ENCODE measurements at places on chromosomes 6 and 20.

DNA sequence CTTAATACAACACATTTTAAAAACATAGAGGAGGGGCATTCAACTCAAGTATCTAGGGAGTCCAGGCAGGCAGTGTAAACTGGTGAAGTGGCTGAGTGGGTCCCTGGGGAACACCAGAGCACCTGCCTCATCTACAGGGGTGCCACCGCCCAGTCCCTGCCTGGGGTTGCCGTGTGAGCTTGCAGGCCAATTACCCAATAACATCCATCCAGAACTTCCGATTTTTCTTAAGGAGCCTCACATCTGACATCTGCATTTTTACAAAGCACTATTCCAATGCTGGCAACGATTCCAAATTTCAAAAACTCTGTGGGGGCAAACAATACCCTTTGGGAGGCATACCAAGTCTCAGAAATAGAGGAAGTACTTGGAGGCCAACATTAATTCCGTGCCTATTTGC lies 288.4 kb upstream of the TSHZ2 start:
- DNase-seq: no peak

- no peak for DNase-seq
These were observed 100.3 kb downstream of the REV3L start for GRCh38 chr6:111382476-111383294.

- DNase-seq: no peak
These were observed 1.5 kb upstream of the GNRH2 start for GRCh38 chr20:3041854-3042409.

DNA sequence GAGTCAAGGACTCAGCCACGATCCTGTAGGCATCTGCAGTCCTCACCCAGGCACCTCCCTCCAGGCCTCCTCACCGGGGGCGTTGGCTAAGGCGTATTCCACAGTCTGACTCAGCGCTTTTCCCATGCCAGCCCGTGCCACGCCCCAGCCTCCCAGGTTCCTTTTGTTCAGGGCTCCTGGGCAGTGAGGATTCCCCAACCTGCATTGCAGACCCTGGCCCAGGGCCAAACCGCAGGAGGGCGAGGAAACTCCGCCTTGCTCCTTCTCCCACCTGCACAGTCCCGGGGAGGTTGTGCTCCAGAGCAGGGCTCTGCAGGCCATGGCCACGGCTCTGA lies 202.8 kb upstream of the CST7 start:
- no peak for DNase-seq

- no peak for DNase-seq
These were observed 855 bp upstream of the WFDC5 start for GRCh38 chr20:45115829-45116228.

GRCh38 chr20:41510224-41510623 lies 108.0 kb downstream of the CHD6 start:
- no peak for DNase-seq

DNA sequence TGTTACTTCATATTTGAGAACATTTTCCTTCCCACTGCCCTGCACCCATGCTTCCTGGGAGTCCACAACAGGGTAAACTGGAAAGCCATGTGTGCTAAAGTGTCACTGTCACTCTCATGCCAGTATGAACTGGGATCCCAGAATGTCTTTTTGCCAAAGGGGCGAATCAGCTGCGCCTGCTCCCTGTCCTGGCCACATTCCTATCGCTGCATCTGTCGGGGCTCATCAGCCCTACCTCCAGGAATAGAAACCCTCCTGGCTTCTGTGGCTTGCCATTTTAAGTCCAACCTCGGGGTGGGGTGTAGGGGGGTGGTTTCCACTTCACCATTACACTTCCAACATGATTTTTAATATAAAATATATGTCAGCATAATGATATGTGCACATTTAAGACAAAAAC lies 933 bp downstream of the KLHL31 start:
- DNase-seq: no peak

GRCh38 chr20:17023036-17023435 lies 203.8 kb upstream of the PCSK2 start:
- no peak for DNase-seq

DNA sequence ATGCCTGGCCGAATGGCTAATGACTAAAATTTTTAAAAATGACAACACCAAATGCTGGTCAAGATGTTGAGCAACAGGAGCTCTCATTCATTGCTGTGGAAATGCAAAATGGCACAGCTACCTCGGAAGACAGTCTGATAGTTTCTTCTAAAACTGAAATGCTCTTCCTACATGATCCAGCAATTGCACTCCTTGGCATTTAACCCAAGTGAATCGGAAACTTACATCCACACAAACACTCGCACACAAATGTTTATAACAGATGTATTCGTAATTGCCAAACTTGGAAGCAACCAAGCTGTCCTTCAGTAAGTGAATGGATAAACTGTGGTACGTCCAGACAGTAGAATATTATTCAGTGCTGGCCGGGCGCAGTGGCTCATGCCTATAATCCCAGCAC lies 56.4 kb upstream of the NCOA3 start:
- no peak for DNase-seq

- no peak for DNase-seq
These were observed 775.8 kb upstream of the FLRT3 start for GRCh38 chr20:15113144-15113773.

- no peak for DNase-seq
These were observed 97.4 kb downstream of the PHACTR1 start for GRCh38 chr6:12814015-12814414.

GRCh38 chr6:165186441-165187205 lies 122.8 kb downstream of the C6orf118 start:
- no peak for DNase-seq

DNA sequence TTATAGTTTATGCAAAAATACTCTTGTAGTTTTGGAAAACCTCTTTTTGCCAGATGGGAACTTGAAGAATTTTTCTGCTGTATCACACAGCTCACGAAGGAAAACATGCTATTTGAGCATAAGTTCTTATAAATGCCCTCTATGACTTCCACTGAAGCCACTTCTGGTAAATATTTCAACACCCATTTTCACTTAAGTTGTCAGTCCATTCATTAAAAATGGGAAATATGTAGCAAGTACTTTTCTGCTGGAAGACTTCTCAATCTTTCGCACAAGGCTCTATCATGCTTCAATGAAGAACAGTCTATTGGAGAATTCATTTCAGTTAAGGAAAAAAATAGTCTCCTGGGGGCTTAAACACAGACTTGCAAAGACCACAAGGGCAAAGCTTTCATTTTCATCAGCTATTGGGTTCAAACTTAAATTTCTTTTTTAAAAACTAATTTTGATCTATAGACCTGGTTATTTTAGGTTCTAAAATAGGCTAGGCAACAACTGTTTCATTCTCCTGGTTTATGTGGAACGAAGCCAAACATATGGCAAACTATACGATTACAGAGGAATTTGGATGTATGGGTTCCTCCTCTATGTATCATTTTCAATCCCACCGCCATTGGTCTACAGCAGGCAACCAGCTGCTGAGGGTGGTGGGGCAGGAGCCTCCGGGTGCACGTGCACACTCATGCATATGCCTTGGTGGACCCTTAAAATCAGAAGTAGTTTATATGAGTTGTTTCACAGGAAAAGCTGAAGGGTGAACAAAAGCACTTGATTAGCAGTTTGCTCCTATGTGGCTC lies 38.7 kb downstream of the LAMA4 start:
- no peak for DNase-seq

DNA sequence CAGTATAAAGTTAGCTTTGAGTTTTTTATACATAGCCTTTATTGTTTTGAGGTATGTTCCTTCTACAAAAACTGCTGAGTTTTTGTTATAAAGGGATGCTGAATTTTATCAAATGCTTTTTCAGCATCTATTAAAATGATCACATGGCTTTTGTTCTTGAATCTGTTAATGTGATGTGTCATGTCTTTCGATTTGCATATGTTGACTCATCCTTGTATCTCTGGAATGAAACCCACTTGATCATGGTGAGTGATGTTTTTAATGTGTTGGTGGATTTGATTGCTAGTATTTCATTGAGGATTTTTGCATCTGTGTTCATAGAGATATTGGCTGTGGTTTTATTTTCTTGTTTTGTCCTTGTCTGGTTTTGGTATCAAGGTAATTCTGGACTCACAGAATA lies 24.7 kb upstream of the BLCAP start:
- DNase-seq: no peak

DNA sequence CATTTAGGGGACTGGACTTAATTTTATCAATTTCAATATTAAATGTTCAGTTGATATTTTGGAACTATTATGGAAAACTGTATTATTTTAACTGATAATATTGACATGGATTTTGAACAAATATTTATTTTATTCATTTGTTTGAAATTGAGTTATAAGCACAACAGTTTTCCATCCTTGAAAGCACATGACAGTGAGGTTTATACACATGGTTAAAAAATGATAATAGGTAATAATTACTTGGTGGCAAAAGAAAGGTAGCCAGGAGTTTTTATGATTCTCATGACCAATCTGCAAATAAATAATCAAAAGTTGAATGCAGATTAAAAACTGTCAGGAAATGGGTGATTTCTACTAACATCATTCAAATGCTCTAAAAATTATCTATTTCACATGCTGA lies 113.6 kb downstream of the C6orf58 start:
- DNase-seq: no peak

GRCh38 chr20:6732001-6732447 lies 35.5 kb upstream of the BMP2 start:
- no peak for DNase-seq

DNA sequence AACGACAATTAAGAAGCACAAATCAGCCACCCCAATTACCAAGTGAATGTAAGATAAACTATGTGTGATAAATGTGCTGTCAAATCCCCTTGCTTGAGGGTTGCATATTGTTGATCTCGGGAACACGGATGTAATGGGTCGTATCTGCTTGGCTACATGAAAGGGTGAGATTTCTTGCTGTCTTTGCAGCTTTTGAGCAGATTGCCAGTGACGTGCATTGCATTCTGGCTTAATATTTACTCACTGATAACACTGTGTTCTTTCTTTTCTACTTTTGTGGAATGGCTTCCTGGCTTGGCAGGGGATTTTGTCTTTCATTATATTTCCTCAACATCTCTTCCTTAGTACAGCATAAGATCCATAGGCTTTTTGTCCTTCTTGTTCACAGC lies 10.5 kb upstream of the FAM210B start:
- DNase-seq: no peak

DNA sequence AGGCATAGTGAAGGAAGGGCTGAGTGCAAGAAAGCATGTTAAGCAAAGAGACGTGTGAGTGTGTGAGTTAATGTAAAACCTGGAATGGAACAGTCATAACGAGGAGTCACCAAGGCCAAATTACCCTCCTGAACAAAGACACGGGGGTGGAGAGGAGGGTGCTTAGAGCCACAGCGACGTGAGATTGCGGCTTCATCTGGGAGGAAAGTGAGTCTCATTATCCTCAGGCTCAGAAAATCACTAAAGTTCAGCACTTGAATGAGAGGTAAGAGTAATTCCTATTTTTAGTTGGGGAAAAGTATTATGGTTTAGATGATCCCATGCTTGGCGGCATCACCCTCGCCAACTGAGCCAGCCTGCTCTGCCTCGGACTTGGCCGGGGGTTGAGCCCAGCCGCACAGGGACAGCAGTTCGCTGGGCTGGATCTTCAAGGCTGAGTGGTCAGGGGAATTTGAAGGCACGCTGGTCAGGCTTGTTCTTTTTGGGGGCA lies 136.6 kb downstream of the DTNBP1 start:
- no peak for DNase-seq

GRCh38 chr20:50318710-50319109 lies 128.1 kb downstream of the CEBPB start:
- DNase-seq: no peak

- DNase-seq: no peak
These were observed 2.2 kb downstream of the ADISSP start for GRCh38 chr20:3765171-3765882.

DNA sequence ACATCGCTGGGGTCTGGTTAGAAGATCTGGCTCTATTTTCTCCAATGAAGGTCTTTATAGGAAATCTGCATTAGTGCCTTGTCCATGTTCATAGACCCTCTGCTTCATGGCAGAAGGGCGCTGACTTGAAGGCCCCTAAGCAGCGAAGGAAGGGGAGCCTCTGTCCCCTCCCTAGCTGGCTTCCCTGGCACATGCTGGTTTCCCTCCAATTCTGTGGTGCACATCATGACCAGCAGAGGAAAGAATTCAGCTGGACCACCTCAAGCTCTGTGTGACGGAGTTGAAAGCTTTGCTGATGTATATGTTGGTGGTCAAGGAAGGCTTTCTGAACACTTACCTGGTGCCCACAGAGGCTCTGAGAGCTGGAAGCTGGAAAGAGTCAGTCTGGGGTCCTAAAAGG lies 129.7 kb upstream of the MYLIP start:
- DNase-seq: no peak

DNA sequence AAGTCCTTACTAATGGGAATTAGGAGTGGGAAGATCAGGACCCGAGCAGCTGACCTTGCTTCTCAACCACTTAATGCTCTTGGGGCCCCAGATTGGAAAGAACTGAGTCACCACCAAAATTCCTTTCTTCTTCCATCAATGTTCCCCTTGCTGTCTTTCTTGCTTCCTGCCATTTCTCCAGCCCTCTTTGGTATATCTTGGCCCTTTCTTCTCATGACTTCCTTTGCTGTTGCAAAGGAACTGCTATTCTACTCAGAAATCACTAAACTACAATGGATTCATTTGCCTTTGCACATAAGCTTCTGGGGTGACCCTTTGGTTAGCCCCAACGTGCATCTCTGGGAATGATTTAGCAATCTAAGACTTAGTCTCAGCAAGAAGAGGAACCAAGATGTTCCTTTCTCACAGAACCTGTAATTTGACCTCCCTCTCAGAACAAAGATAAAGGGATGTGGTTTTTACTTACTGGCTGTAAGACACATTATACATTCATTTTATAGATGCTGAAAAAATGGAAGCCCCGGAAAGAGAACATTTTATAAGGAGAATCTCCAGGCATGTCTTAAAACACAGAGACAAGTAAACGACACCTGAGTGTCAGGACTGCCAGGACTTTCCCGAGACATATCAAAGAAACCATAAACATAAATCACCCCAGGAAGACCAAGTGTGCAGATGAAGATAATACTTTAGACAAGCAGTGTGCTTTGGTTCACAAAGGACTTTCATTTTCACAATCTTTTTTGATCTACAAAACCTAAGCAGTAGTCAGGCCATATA lies 99.0 kb upstream of the TNFAIP3 start:
- no peak for DNase-seq

DNA sequence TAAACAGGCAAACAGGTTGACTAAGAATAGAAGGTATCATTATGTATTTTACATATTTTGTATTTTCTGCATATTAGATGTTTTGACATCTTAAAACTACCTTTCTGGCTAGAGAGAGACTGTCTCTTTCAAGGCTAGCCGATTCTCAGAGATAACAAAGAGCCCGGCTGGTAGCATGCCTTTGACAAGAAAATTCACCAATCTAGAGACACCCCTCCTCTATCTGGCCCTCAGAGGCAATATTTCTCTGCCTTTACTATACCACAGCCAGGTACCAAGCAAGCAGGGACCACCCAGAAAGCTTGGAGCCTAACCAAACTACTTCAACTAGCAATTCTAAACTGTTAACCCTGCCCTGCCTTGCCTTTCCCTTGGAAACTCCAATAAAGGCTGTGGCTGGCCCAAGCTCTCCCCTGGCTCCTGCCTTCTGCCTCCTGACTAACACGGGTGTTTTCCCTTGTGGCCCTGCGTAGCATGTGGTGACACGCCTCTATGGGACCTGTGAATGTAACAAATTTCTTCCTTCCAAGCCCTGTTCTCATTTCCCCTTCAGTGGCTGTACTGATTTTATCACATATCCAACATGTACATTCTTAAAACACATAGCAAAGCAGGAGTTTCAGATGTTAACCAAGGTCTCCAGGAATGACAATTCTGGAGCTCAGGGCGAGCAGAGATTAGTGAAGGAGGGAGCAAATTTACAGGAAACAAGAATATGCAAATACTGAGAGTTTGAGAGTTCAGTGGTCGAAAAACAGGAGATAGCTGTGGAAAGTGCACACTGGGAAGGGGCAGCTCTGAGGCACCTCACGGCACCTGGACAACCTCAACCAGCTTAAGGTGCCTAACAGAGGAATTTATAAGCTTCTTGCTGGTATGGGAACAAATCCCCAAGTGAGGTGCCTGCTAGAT lies 120.8 kb downstream of the BACH2 start:
- no peak for DNase-seq
